ENCODE measurements at places on chromosomes 1 and 21. TPM values are rescaled to one million over a fixed set of nuclear protein-coding genes. Genes with fewer than 3 reads are reported as not detected.

AUNIP gene
- total RNA-seq = 0.33 TPM

FAM72B gene
- 0.50 TPM for total RNA-seq

ADAMTS4 gene
- 2.3 TPM for total RNA-seq

HTR6 gene
- under 0.01 TPM for total RNA-seq

NKAIN1 gene
- 0.33 TPM for total RNA-seq

PLPP3 gene
- 265 TPM for total RNA-seq

TPTE gene
- total RNA-seq = not detected

ECE1 gene
- 136 TPM for total RNA-seq

VANGL2 gene
- total RNA-seq = under 0.01 TPM

AMY2A gene
- total RNA-seq = not detected

OR4F29 gene
- 0.29 TPM for total RNA-seq

DMBX1 gene
- not detected for total RNA-seq

C1orf185 gene
- total RNA-seq = not detected

TNNT2 gene
- total RNA-seq = not detected

GBP6 gene
- total RNA-seq = 0.15 TPM

TMEM51 gene
- total RNA-seq = 8.3 TPM

CPT2 gene
- total RNA-seq = 18.9 TPM

PGLYRP4 gene
- total RNA-seq = not detected

ELF3 gene
- under 0.01 TPM for total RNA-seq

C1orf116 gene
- not detected for total RNA-seq

PYCR2 gene
- 29.1 TPM for total RNA-seq

NPR1 gene
- 0.58 TPM for total RNA-seq

LRRC52 gene
- not detected for total RNA-seq

TNFRSF18 gene
- 0.33 TPM for total RNA-seq

RNU1-3 gene
- under 0.01 TPM for total RNA-seq

DAB1 gene
- not detected for total RNA-seq

CRNN gene
- total RNA-seq = not detected

DLGAP3 gene
- total RNA-seq = 0.17 TPM

SLC9C2 gene
- total RNA-seq = not detected

FAM177B gene
- not detected for total RNA-seq

NHLH1 gene
- total RNA-seq = not detected

ALPL gene
- 0.87 TPM for total RNA-seq

Data from smooth muscle cell of trachea (primary cell).